Inflammatory macrophage treated with lipopolysaccharide for 4 hours (primary cell): ENCODE measurements at places on chromosomes 4 and X.
A peak's percentile ranks its signal among the peaks of the same experiment; 100 is the strongest.

- no peak for DNase-seq
Observed at GRCh38 chr4:41012293-41012692, 202.0 kb downstream of the APBB2 start.

- no peak for DNase-seq
Observed at GRCh38 chr4:138275963-138276621, 33.9 kb upstream of the SLC7A11 start.

DNA sequence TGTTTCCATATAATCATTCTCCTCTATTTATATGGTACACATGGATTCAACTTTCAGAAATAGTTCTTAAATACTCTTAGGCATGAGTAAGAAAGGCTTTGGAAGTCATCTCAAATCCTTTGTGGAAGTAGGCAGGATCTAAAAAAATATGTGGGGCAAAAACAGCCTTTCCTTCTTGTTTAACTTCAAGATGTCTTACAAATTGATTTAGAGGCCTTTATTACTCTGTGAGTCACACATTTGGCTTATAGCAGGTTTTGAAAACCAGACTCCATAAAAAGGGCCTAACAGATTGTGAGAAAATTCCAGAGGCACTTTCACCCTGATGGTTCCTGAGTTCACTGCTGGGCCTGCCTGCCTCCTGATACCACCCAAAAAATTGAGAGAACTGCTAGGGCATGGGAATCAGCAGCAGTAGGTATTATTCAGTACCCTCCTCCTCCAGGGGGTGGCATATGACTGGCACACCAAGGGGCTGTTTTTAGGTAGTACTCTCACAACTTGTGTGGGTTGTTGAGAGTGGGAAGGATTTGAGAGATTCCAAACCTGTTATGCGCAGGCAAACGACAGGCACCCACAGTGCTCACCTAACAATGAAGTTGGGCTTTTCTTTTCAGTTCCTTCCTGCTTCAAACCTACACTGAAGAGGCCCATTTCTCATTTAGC lies 162.7 kb upstream of the MBNL3 start:
- no peak for DNase-seq

GRCh38 chr4:8230033-8230432 lies 30.9 kb downstream of the SH3TC1 start:
- DNase-seq: no peak

DNA sequence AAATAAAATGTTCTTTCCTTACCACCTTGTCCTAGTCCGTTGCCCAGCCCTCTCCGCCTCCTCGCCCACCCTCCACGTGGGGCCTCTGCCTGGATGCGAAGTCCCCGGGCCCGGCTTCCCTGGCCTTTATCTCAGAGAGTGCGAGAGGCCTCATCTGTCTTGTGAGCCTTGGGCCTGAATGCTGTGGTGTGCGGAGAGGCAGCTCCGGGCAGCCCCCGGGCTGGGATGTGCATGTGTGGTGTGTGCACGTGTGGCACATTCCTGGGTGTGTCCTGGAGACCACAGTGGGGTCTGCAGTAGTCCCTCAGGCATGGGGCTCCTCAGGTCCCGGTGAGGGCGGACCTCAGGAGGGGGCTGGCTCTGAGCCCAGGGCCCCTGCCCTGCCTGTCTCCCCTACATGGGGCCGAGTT lies 31.4 kb downstream of the DOK7 start:
- DNase-seq: no peak

- DNase-seq: no peak
Observed at GRCh38 chr4:41256131-41256739, 493 bp upstream of the UCHL1 start.

GRCh38 chr4:152619556-152619955 lies 60.2 kb downstream of the TMEM154 start:
- DNase-seq: no peak

DNA sequence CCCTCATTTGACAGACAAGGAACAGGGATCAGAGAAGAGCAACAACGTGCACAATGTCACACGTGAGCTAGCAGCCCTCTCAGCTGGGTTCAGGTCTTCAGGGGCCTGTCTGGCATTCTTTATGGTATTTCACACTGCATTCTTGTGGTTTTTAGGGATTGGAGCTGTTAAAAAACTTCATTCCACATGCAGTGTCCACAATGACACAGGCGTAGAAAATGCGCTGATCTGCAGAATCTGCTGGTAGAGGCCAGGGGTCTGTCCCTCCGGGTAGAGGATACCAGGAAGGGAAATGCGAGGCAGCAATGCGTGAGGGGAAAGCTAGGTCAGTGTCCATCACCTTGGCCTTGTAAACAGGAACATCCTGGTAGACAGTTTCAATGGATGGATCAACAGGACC lies 36.6 kb downstream of the MAP7D3 start:
- DNase-seq: no peak

DNA sequence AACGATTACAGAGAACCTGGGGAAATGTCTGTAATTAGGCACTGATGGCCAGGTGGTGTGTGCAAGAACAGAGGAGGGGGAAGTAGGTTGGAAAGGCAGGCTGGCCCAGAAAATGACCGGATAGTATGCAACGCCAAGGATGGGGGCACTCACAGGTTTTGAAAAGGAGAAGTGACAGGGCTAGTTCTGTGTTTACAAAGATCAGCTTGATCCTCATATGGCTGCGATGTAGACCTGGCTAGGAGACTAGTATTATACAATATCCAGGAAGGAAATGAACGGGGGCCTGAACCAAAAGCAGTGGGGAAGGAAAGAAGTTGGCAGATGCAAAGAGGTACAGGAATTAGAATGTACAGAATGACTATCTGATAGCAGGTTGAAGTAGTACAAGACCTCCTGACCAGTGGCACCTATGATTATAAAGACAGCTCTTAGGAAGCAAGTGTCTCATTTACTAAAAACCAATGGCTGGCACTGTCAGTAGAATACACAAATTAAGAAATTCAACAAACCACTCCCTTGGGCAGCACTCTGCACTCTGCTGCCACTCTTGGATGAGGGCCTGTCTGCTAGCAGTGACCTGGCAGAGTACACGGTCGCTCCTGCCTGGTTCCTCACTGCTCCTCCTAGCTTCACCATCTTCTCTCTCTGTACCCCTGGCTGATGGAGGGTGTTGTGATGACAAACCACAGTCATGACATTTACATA lies 14.1 kb downstream of the MFAP3L start:
- no peak for DNase-seq

DNA sequence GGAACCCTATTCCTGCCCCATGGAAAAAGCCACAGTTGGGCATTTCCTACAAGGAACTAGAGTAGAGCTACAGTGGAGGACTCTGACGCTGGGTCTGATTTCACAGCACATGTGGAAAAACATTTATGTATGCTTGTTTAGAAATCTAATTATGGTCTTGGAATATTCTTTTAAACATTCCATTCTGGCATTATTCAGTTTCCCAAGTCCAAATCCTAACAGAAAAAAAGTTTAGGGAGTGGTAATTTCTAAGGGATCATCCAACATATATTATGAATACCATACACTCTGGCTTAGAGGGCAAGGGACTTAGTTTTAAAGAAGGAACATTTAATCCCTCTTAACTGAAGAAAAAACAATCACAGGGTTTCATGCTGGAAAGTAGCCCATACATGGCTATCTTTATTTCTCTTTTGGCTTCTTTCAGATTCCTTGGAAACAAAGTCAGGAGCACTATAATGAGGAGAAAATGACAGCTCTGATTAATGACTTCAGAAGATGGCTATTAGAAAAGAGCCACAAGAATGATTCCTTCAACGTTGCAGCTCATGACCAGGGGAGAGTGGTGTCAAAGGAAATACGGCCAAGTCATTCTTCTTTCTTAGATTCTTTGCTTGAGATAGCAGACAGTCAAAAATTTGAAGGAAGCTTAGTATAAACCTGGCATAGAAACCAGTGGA lies 56.1 kb downstream of the CNGA2 start:
- DNase-seq: no peak

- DNase-seq: peak; percentile 62
Observed at GRCh38 chr4:140012688-140013486, 141.1 kb downstream of the MAML3 start.

DNA sequence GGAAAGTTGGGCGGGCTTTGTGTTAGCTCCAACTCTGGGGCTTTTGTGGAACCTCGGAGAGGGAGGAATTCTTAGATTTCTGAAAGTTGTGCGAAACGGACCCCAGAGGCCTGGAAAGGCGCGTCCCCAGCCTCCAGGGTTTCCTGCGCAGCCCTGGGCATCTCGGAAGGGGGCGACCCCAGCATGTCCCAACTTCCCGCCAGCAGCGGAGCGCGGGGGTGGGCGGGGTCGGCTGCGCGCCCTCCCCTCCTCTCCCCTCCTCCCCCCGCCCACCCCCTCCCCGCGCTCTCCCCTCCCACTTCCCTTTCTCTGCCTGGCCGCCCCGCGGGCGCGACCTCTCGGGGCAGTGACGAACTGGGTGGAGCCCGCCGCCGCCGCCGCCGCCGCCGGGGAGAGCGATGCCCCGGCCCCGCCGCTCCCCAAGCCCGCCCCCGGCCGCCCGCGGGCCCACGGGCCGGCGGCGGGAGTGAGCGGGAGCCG lies 16.8 kb downstream of the PTTG2 start:
- DNase-seq: peak; percentile 84

DNA sequence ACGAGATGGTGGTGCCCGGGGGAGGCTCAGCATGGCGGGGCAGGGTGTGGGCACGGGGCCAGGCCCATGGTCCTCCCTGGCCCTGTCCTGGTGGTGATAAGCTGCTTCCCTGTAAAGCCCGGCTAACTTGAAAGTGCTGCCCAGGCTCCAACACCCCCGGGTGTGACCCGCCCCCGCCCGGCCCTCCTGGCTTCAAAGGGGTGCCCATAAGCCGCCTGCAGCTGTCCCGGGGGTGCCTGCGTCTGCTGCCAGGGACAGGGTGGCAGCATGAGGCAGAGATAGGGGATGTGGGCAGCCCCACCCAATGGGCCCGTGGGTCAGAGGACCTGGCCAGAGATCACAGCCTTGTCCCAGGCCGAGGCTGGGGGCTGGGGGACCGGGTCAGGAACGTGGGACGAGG lies 18.1 kb downstream of the FGFRL1 start:
- no peak for DNase-seq

DNA sequence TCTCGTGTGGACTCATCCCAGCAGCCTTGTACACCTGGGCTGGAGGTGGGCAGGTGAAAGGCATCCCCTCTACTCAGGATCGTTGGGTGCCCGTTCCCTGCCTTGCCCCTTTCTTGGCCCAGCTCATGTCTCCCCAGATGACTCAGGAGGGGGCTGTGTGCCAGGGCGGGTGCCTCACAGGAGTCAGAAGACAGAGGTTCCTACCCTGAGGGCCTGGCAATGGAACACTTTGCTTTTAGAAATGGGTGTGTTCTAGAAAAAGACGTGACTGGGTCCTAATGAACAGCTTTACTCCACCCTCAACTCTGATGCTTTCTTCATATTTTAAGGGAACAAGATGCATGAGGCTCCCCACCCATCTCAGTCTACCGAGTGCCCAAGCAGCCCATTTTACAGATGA lies 22.5 kb upstream of the TRIM2 start:
- no peak for DNase-seq

GRCh38 chr4:186628058-186628711 lies 72.8 kb upstream of the MTNR1A start:
- DNase-seq: no peak

- no peak for DNase-seq
Observed at GRCh38 chr4:95360256-95360903, 188.4 kb downstream of the UNC5C start.

- peak; percentile 31 for DNase-seq
Observed at GRCh38 chr4:48012824-48013223, 3.7 kb downstream of the CNGA1 start.

GRCh38 chrX:44439242-44439794 lies 95.8 kb upstream of the EFHC2 start:
- no peak for DNase-seq

- peak; percentile 2 for DNase-seq
Observed at GRCh38 chrX:37685381-37686359, at the start of gene XK. Gene XK, plus strand, starts transcription at chrX:37685791. Its CDS starts 171 bp downstream, at chrX:37685962.

- no peak for DNase-seq
Observed at GRCh38 chr4:142690406-142691163, 155.5 kb downstream of the INPP4B start.

DNA sequence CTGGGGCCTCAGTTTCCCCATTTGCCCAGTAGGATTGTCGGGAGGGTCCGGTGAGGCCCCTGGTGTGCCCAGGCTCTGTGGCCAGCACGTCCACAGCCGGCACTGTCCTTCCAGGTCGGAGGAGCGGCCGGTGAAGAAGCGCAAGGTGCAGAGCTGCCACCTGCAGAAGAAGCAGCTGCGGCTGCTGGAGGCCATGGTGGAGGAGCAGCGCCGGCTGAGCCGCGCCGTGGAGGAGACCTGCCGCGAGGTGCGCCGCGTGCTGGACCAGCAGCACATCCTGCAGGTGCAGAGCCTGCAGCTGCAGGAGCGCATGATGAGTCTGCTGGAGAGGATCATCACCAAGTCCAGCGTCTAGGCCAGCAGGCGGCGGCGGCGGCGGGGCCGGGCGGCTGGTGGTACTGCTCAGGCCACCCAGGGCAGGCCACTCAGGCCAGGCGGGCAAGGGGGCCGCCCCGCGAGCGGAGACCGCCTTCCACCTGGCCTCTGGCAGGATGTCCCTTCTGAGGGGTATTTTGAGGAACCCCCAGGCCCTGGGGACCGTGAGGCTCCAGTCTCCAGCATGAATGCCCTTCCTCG lies 6.7 kb downstream of the MSANTD1 start:
- no peak for DNase-seq

DNA sequence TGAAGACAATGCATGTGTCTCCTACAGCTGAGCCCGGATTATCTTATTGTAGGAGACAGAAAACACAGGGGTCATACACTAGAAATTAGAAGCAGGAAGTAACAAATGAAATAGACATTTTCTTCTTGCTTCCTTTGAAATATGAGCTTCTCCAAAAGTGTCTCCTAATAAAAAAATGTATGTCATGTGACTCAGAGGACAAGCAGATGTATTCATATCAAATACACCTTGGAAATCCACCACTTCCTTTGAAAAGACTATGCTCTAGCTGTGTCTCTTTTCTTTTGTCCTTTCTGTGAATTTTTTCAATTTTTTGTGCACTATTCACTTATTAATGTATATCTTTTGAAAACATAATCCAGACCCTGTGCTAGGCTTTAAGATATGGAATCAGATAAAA lies 1906.2 kb downstream of the C4orf33 start:
- DNase-seq: no peak

DNA sequence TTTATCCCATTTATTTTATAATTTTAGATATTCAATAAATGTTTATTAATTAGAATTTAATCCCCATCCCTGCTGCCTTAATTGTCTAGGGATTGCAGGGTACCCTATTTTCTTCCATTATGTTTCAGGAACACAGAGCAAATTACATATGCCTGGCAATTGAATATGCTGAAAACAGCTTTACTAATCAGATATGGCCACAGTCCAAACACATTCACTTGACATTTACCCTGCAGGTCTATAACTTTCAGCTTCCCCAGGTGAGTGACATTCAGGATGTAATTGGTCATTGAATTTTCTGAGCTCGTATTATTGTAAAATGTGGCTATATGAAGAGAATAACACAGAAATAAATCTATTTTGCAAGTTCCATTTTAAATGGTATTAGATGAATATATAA lies 218.7 kb upstream of the NDST4 start:
- no peak for DNase-seq

DNA sequence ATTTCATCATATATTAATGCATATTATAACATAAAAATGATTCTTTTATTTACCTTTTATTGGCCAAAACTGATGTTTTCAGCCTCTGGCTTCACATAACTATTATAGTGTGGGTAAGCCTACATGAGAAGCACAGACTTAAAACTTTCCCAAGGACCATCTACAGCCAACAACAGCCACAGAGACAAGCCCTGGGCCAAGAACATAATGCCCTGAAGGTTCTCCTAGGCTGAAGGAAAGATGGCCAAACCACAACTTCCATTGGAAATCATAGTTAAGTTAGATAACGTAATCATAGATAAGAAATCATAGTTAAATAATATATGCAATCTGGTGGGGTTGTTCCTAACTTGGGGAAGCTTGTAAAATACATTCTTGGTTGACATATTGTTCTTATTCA lies 280.0 kb upstream of the EMCN start:
- no peak for DNase-seq

- peak; percentile 57 for DNase-seq
Observed at GRCh38 chr4:2261110-2261852, 628 bp downstream of the MXD4 start.
